Lower leg skin (tissue), 4 donors: ENCODE measurements at places on chromosomes 16 and 17.

GRCh38 chr17:70834039-70834438 is 664.7 kb downstream of the KCNJ2 start:
- DNase-seq = no peak

GRCh38 chr17:70067134-70067533 is 7.9 kb upstream of the KCNJ16 start:
- DNase-seq = no peak

DNA sequence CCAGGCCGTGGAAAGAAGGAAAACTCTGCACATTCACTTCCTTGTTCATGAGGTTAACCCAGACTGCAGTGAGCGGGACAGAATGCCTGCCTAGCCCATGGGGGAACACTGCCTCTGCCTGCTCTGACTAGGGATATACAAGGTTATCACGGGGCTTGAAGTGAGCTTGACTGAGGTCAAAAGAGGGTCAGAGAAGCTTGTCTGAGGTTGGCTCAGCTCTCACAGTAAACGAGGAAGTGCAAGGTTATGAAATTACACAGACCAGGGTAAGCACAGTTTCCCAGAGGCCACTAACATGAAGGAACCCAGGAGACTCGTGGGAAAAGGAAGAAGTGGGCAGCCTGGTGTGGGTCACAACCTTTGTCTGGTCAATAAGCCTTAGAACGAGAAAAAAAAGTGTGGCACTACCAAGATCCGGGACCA is 28.7 kb downstream of the HIC1 start:
- DNase-seq = peak; percentile 85

GRCh38 chr17:45333702-45334092 is 16.9 kb upstream of the MAP3K14 start:
- no peak for DNase-seq

DNA sequence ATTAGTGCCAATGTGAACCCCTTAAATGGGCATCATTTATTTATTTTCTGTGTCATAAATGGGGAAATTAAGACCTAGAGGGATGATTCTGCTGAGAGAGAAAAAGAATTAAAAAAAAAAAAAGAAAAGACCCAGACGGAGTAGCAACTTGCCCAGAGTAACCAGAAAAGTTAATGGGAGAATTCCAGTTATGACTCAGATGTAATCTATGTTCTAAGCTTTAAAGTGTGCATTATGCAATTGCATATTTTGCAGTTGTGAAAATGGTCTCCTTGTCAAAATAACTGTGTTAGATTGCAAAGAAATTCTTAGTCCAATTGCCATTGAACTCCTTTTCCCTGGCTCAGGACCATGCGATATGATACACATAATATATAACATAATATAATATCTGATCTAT is 38.6 kb upstream of the TBX2 start:
- DNase-seq = no peak

GRCh38 chr17:65261682-65262636 is 124.8 kb downstream of the RGS9 start:
- DNase-seq = no peak

DNA sequence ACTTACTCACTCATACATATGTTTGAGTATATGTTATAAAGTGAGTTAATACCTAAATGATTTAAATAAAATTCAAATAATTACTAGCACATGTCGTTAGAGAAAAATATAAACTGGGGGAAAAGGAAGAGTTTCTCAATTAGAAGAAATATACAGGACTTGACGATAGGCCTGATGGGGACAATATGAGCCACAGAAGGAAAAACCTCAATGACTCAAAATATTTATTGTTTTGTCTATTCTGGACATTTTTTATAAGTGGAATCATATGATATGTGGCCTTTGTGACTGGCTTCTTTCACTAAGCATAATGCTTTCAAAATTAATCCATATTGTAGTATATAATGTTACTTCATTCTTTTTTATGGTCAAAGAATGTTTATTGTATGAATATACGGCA is 339.2 kb upstream of the PMFBP1 start:
- no peak for DNase-seq

GRCh38 chr16:66746682-66747081 is 4.7 kb downstream of the DYNC1LI2 start:
- no peak for DNase-seq

DNA sequence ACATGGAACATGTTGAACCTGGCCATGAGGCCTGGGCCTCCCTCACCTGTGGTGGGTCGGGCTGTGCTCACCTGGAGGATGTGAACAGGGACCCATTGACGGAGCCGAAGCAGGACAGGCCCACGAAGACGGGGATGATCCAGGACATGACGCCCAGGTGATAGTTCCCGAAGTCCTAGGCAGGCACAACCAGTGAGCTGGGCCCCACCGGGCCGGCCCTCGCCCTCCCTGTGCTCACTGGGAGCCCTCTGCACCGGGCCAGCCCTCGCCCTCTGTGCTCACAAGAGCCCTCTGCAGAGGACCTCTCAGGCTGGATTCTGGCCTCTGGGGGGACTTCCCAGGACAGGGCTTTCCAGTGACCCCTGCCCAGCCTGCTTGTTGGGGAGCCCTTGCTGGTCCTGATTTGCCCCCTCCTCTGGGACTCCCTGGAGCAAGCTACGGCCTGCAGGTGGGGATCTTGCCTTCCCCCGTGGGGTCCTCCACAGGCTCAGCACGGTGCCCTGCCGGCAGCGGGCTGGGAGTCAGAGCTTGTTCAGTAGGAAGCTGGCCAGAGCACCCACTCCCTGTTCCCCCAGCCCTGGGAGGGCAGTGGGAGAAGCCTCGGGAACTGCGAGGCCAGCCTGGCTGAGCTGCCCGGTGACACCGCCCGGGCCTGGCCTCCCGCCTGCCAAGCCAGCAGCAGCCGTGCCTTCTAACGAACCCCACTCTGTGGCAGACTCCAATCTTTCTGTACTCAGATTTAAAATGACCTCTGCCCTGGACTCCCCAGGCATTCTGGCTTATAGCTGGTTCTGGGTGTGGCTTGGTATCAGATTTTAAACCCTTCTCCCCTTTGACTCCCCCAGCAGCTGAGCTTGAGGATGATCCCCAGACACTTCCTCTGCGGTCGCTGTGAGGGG is 30.4 kb downstream of the SLC7A5 start:
- no peak for DNase-seq

DNA sequence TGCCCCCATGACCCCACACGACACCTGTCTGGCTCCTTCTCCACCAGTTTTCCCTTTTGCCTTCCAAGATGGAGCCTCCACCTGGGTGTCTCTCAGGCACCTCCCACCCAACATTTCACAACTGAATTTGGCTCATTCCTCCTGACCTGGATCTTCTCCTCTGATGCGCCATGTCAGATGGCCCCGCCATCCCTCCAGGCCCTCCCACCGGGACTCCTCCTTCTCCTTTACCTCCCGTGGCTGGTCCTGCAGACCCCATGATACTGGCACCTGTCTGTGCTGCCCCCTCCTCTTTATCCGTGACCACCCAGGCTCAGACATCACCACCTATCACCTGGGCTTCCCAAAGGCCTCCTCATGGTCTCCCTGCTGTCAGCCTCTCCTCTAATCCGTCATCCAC is 4.7 kb downstream of the TRPV3 start:
- no peak for DNase-seq

- DNase-seq = no peak
These were observed 59.4 kb downstream of the MARF1 start for GRCh38 chr16:15583526-15583925.

- DNase-seq = no peak
These were observed 333.0 kb downstream of the SEC14L1 start for GRCh38 chr17:77473615-77474226.

GRCh38 chr17:61514491-61514890 is 62.3 kb downstream of the TBX4 start:
- DNase-seq = no peak

GRCh38 chr16:85210423-85211169 is 98.3 kb upstream of the CIBAR2 start:
- no peak for DNase-seq

- DNase-seq = no peak
These were observed 15.5 kb upstream of the FAM83G start for GRCh38 chr17:19020016-19020415.

- DNase-seq = no peak
These were observed 5.7 kb upstream of the MRPL12 start for GRCh38 chr17:81697261-81698044.

GRCh38 chr17:49987681-49988441 is 7.2 kb downstream of the DLX3 start:
- DNase-seq = no peak

- DNase-seq = no peak
These were observed 73.9 kb upstream of the KIFC3 start for GRCh38 chr16:57876210-57876609.

DNA sequence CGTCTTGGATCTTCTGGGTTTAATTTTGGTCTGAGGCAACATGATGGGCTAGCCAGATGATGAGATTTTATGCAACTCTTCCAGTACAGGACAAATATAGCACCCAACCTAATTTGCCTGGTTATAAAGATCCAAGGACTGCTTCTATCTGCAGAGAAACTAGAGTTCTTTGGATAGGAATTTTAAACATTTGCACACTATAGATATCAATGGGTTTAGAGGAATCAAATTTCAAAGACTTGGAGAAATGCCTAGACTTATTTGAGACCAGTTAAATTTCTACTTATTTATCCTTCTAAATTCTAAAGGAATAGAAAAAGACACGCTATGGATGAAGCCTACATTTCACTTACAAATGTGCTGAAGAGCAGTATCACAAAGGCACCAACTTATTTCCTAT is 12.6 kb downstream of the PMFBP1 start:
- DNase-seq = no peak

GRCh38 chr16:81367821-81368220 is 53.1 kb downstream of the GAN start:
- DNase-seq = no peak

- no peak for DNase-seq
These were observed 7.1 kb downstream of the MINK1 start for GRCh38 chr17:4839965-4840892.

DNA sequence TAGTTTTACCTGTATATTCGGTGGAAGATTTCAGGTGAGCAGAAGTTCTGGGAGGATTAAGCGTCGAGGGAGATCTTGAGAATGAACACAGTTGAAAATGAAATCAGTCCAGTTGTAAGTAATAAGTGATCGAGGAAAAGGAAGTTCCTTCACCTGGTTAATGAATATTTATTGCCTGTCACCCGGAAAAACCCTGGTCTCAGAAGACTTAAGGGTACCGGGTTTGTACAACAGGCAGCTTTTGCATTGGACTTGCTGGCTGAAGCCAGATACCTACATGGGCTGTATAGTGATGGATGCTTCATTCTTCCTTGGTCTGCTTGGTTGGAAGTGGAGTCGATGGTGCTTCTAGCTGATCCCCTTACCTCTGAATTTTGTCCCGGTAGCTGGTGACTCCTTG is 72.7 kb downstream of the PRKCA start:
- DNase-seq = no peak

GRCh38 chr16:15948532-15949209 is 745 bp upstream of the ABCC1 start:
- no peak for DNase-seq

DNA sequence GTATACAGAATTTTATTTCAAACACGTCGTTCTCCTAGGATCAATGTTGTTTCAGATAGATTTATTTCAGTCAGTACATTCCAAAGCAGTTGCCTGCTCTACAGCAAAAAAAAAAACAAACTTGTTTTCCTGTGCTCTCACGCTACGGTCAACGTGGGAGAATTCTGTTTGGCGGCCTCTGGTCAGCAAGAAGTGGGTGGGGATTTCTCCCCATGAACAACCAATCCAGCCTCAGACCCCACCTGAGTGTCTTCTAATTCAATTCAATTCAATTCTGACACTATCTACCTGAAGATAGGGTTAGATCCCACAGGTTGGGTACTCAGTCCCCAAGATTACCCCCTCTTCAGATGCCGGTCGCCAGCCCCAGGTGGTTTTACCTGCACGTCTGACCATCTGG is 22.1 kb downstream of the C17orf58 start:
- DNase-seq = no peak

- no peak for DNase-seq
These were observed 32.4 kb downstream of the ANKFN1 start for GRCh38 chr17:56185491-56186221.

- DNase-seq = peak; percentile 83
These were observed 4.2 kb downstream of the HID1 start for GRCh38 chr17:74968361-74968780.

GRCh38 chr16:83031524-83031923 is 404.8 kb downstream of the CDH13 start:
- DNase-seq = no peak

DNA sequence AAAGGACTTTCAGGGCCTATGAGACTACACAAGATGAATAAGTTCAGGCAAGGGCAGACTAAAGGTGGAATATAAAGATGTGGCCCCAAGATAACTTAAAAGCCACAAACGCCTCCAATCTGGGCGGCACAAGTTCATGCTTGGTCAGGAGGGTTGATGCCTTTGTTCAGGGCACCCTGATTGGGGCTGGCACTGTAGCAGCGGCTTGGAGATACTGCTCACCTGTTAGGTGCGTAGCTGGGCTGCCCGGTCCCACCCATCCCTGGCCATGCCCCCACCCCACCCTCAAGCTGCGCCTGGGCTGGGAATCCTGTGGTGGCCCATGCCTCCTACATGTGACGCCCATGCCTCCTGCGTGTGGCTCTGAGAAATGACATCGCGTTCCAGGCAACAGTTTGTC is 12.5 kb upstream of the SLC13A2 start:
- no peak for DNase-seq

GRCh38 chr17:74147056-74147835 is 56.2 kb upstream of the RPL38 start:
- DNase-seq = no peak

GRCh38 chr16:23788685-23789084 is 33.9 kb downstream of the CHP2 start:
- no peak for DNase-seq

DNA sequence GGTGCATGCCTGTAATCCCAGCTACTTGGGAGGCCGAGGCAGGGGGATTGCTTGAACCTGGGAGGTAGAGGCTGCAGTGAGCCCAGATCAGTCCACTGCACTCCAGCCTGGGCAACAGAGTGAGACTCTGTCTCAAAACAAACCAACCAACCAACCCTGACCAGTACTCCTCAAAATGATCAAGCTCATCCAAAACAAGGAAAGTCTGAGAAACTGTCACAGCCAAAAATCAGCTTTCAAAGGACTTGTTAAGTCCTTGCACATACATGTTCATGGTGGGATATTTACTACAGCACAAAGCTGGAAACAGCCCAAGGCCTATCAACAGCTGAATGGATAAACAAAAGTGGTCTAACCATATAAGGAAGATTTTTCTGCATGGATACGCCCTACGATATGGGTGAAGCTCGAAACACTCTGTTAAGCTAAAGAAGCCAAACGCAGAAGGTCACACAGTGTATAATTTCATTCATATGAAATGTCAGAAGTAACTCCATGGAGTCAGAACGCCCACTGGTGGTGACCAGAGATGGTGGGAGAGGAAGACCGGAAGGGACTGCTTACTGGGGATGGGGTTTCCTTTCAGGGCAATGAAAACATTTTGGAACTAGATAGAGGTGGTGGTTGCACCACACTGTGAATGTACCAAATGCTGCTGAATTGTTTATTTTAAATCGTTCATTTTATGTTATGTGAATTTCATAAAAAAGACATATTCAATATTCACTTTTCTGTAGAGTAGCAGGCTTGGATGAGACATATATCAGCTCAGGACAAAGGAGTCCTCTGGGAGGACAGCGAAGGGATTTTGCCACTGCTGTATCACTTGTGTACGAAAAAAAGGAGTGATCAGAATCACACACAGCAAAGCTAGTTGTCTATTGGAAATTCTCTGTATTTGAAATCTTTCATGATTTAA is 17.7 kb downstream of the CCL17 start:
- DNase-seq = no peak
